ENCODE measurements at places on chromosomes 7 and 10.

- DNase-seq: no peak
Observed at GRCh38 chr10:96359616-96360015, 814 bp upstream of the OPALIN start.

DNA sequence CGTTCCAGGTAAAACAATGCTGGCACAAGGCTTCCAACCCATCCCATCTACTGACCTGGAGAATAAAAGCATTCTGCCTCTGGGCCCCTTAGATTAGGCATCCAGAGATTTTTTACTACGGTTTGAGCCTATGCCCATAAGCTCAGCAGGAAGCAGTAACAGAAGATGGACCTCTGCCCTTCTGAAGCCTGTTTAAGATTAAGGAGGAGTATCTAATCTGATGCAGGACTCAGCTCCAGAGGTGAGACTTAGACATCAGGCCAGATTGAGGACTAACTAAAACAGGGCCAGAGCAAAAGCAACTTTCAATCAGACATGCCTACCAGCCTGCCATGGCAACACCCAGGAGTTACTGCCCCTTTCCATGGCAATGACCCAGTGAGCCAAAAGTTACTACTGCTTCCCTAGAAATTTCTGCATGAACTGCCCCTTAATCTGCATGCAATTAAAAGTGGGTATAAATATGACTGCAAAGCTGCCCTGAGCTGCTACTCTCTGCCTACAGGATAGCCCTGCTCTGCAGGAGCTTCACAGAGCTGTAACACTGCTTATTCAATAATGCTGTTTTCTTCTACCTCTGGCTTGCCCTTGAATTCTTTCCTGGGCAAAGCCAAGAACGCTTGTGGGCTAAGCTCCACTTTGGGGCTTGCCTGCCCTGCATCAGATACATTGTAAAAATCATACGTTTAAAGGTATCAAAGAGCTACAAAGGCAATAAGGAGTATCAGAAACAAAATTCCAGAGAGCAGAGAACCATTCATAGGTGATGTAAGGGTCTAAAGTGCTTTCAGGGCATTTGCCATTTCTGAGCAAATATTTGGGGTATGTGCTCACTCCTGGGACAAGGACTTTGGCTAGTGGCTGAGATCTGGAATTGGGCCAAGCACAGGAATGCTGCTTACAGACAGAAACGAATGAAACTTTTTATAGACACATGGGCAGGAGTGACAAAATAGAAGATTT lies 25.0 kb upstream of the CNNM1 start:
- no peak for DNase-seq

DNA sequence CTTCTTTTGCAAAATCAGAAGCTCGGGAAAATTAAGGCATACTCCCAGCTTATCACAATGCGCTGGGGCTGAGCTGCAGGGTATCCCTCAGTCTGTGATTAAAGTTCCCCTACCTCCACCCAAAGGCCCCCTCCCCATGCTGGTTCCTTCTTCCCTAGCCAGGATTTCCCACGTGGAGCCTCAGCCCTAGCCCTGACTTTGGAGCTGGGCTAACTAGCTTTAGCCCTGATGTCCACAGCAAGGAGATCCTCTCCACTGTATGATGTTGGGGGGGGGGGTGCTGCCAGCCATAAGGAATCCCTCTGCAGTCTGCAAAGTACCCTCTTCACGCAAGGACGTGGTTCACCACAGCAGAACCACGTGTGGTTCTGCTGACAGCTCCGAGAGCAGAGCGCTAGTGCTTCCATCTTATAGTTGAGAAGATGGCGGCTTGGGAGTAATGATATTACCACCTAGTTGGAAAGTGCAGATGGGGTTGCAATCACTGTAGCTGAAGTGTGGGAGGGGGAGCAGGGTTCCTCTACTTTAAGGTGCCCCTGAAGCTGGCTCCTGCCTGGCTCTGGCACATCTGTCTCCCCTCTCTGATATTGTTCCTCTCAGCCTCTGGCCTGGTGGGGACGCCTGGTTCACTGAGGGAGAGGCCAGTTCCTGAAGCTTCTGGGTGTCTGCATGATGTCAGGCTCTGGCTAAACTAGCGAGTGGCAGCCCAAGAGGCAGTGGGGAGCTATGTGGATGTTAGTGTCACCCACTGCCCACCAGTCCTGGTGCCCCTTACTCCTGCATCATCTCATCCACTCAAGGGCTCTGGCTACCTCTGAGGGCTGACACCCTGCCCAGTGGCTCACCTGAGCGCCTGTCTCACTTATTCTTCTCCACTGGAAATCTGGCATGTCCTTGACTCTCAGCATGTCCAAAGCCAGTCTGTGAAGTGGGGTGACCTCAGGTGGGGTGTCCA lies 270.7 kb downstream of the RPS24 start:
- DNase-seq: no peak

DNA sequence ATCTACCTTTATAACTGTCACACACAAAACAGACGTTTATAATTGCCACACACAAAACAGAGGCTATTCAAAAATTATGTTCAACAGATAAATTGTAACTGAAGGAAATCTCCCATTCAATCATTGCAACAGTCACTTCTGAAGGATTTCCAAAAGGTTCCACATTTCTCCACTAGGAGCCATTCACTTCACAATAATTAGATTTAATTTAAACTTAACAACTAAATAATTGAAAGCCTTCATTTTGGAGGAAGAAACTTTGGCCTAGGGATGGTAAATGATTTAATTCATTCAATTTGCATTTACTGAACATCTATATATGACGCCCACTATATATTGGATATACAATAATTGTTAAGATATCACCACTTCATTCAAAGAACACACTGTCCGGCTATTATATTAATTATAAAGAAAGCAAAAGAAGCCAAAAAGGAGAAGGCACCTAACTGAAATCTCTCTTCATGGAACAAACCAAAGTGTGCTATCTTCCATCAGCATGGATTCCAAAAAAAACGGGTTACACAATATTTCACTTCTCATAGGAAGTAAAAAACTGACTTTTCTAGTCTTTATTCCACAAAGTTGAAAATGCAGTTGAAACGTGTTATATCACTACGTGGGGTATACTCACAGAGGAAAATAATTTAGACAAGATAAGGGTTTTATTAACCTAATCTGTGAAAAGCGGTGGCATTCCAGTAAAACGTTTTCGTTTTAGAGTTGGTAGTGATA lies 1.7 kb downstream of the ATAD1 start:
- DNase-seq: no peak

- no peak for DNase-seq
Observed at GRCh38 chr7:150830937-150831336, 21.4 kb upstream of the AOC1 start.

- DNase-seq: no peak
Observed at GRCh38 chr10:76331742-76332141, 900.3 kb downstream of the LRMDA start.

DNA sequence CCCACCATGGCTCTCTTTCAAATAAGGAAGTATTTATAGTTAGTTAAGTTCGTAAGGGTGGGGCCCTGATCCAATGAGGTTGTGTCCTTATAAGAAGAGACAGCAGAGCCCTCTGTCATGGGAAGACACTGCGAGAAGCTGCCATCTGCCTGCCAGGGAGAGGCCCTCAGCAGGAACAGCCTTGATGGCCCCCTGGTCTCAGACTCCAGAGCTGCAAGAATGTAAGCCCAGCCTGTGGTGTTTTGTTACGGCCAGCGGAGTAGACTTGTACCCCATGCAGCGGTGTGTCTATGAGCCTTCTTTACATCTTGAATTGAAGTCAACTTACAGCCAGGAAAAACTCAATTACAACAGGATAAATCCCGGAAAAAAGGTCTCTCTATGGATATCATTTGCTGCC lies 14.3 kb upstream of the LARP4B start:
- DNase-seq: no peak

GRCh38 chr7:41169317-41169716 lies 533.6 kb downstream of the INHBA start:
- DNase-seq: no peak

All from CD4-positive, alpha-beta T cell treated with Interleukin-2 at 100 ng/mL for 4 hours (primary cell).